ENCODE measurements at places on chromosomes 1 and 21.

GRCh38 chr21:46273341-46273740 is 12.1 kb downstream of the MCM3AP start:
- DNase-seq: no peak

GRCh38 chr1:228304766-228305395 is 97.0 kb downstream of the OBSCN start:
- no peak for DNase-seq

- no peak for DNase-seq
These were observed 223.1 kb downstream of the RPS6KC1 start for GRCh38 chr1:213274140-213274539.

- no peak for DNase-seq
These were observed 1082.4 kb upstream of the B3GALT2 start for GRCh38 chr1:194268839-194269238.

DNA sequence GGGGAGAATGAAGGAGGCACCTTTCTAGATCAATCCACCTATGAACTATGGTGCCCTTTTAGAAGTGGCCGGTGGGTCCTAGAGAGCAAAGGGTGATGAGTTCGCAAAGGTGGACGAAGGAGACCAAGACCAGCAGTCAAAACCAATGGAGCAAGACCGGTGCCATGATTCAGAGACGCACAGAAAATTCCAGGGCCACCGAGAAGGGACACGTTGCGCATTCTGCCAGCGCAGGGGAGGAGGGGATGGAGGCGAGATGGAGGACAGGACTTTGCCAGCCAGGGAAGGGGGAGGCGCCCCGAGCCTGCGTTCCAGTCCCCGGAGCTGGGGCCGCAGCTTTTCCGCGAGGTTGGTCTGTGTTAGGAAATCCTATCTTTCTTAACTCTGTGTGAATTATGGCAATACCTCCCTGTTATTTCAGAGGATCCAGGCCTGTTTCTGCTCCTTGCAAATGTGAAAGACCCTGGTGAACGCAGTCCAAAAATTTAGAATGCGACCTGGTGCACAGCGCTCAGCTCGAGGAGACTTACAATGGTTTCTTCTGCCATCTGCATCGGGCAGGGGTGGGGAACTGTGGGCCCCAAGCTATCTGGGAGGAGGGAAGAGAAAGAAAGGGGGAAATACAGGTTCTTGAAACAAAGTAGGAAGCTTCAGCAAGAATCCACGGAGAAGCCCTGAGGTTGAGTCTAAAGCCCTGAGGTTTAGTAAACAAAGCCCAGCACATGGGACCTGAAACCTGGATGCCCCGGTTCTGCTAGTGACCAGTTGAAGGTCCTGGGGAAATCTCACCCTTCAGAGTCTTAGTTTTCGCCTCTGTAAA is 129.4 kb downstream of the MRPS6 start:
- no peak for DNase-seq

DNA sequence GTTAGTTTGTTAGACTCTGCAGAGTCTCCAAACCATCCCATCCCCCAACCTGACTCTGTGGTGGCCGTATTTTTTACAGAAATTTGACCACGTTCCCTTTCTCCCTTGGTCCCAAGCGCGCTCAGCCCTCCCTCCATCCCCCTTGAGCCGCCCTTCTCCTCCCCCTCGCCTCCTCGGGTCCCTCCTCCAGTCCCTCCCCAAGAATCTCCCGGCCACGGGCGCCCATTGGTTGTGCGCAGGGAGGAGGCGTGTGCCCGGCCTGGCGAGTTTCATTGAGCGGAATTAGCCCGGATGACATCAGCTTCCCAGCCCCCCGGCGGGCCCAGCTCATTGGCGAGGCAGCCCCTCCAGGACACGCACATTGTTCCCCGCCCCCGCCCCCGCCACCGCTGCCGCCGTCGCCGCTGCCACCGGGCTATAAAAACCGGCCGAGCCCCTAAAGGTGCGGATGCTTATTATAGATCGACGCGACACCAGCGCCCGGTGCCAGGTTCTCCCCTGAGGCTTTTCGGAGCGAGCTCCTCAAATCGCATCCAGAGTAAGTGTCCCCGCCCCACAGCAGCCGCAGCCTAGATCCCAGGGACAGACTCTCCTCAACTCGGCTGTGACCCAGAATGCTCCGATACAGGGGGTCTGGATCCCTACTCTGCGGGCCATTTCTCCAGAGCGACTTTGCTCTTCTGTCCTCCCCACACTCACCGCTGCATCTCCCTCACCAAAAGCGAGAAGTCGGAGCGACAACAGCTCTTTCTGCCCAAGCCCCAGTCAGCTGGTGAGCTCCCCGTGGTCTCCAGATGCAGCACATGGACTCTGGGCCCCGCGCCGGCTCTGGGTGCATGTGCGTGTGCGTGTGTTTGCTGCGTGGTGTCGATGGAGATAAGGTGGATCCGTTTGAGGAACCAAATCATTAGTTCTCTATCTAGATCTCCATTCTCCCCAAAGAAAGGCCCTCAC is at the start of gene OLIG2:
Gene OLIG2 (plus strand): TSS at position 447 of the 954 bp plus-strand sequence. CDS start 928 bp downstream, outside the sequence.
- DNase-seq: no peak

- no peak for DNase-seq
These were observed 300 bp downstream of the USP24 start for GRCh38 chr1:55214934-55215193.

DNA sequence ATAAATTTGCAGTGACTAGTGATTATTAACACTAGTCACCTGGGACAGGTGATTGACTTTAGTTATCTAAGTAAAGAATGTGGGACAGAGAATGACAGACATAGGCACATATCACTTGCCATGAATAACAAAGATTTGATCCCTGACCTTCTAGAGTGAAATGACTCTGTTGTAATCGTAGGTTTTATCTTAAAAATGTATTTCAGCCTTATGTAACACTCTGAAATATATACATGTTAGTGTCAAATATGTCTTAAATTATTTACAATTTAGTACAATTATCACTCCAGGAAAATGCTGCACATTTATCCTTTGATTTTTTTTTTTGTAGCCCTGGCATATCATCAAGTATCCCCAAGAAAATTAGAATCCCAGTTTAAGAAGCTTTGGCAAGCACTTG is 186.4 kb upstream of the PTGFR start:
- no peak for DNase-seq

Data from activated CD4-positive, CD25-positive, alpha-beta regulatory T cell (primary cell).